Mesothelial cell of epicardium (in vitro differentiated cells): ENCODE measurements at places on chromosomes 6 and 20. TPM values are rescaled to one million over a fixed set of nuclear protein-coding genes. Genes with fewer than 3 reads are reported as not detected.

DNA sequence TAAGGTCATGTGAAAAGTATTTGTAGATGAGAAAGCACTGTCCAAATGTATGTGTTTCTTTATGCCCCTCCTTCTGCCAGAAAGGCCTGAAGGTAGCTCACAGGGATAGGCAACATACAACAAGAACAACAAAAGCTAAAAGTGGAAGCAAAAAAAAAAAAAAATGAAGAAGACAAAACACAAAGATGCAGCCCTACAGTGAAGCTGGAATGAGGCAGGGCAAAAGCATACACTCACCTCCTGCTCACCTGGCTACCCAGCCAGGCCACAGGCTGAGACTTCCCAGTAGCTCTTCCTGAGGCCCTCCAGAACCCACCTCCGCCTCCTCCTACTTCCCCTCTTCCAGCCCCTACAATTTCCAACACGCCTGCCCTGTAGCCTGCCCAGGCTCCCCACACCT lies 2.4 kb downstream of the UNC5CL start:
- no peaks in the 10 kb centered on the region for H3K36me3 ChIP-seq
- H3K27me3 ChIP-seq, result peaks cover 1% of the 10 kb centered on the region
- H3K27ac ChIP-seq, result no peak overlapping the region
- H3K4me1 ChIP-seq, result peaks cover 6% of the 10 kb centered on the region
- DNase-seq, result no peak
- no peak overlapping the region for H3K4me3 ChIP-seq

GRCh38 chr20:31706607-31707257 lies 15.9 kb downstream of the BCL2L1 start:
- peaks cover 24% of the 10 kb centered on the region for H3K36me3 ChIP-seq
- no peak for DNase-seq
- H3K27ac ChIP-seq, result peak overlapping the region; percentile 81
- no peaks in the 10 kb centered on the region for H3K27me3 ChIP-seq

- H3K4me3 ChIP-seq, result no peak overlapping the region
- no peak for DNase-seq
- H3K36me3 ChIP-seq, result no peaks in the 10 kb centered on the region
- peaks cover 15% of the 10 kb centered on the region for H3K4me1 ChIP-seq
These were observed 64.4 kb downstream of the CD40 start for GRCh38 chr20:46182276-46183200.

- DNase-seq, result no peak
- no peaks in the 10 kb centered on the region for H3K36me3 ChIP-seq
- H3K27me3 ChIP-seq, result no peaks in the 10 kb centered on the region
- H3K27ac ChIP-seq, result no peak overlapping the region
These were observed 149.9 kb upstream of the PTPN1 start for GRCh38 chr20:50360218-50360672.

- no peaks in the 10 kb centered on the region for H3K27me3 ChIP-seq
- no peak overlapping the region for H3K4me3 ChIP-seq
- peaks cover 29% of the 10 kb centered on the region for H3K36me3 ChIP-seq
- no peak for DNase-seq
- peaks cover 7% of the 10 kb centered on the region for H3K4me1 ChIP-seq
- H3K27ac ChIP-seq, result no peak overlapping the region
These were observed 68.6 kb downstream of the PHF20 start for GRCh38 chr20:35840421-35840820.

DNA sequence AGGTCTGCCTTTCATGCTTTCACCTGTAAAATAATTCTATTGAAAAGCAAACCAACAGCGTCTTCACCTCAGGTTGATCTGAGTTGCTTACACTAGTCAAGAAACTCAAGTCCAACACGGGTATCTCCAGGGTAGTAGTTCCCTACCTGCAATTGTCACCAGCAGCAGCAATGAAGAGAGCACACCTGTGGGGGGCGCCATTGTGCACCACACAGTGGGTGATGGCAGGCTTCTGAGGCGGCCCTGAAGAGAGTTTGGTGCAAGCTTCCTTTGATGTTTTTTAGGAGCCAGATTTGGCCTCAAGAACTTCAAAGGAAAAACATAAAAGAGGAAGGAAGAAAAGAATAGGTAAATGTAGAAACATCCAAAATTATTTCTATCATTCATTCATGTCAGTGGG lies 45.1 kb downstream of the KIAA0319 start:
- no peak overlapping the region for H3K27ac ChIP-seq
- H3K36me3 ChIP-seq, result no peaks in the 10 kb centered on the region
- H3K4me1 ChIP-seq, result no peaks in the 10 kb centered on the region
- DNase-seq, result no peak
- peaks cover 5% of the 10 kb centered on the region for H3K27me3 ChIP-seq
- H3K4me3 ChIP-seq, result no peak overlapping the region

DNA sequence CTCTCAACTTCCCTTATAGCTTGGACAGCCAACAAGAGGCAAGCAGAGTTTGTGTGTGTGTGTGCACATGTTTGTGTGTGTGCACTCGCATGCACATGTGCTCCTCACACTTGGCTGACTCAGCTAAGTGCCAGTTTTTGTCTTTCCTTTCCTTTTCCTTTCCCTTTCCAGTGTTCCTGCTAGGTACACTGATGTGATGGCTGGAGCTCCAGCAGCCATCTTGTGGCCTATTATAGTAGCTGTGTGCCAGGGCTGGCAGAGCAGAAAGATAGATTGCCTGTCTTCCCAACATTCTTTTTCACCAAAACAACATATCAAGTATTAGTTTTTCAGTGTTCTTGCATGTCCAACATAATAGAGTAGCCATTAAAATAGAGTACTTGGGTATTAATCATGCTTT lies 79.5 kb downstream of the AK9 start:
- H3K4me3 ChIP-seq, result no peak overlapping the region
- H3K27ac ChIP-seq, result no peak overlapping the region
- peaks cover 6% of the 10 kb centered on the region for H3K4me1 ChIP-seq

DNA sequence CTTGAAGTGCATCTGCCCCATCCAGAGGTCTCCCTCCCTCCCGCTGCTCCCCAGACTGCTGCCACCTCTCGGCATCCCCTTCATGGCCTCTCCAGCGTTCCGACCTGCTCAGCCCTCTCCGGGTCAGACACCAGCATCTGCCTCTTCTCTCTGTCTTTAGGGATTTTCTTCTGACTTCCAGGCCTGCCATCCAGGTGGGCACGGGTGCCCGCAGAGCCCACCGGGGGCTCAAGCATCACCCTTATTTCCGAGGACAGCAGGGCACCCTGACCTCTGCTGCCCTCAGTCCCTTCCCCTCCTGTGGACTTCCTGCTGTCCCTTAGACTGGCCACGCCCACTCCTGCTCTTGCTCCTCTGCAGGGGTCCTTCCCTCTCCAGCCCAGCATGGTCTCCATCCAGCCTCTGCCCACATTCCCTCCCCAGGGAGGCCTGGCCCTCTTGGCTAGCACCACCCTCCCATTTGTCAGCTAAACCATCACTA lies 3.3 kb downstream of the NPEPL1 start:
- no peaks in the 10 kb centered on the region for H3K27me3 ChIP-seq
- no peak for DNase-seq
- H3K4me1 ChIP-seq, result peaks cover 20% of the 10 kb centered on the region
- peaks cover 14% of the 10 kb centered on the region for H3K36me3 ChIP-seq
- no peak overlapping the region for H3K4me3 ChIP-seq
- no peak overlapping the region for H3K27ac ChIP-seq

DNA sequence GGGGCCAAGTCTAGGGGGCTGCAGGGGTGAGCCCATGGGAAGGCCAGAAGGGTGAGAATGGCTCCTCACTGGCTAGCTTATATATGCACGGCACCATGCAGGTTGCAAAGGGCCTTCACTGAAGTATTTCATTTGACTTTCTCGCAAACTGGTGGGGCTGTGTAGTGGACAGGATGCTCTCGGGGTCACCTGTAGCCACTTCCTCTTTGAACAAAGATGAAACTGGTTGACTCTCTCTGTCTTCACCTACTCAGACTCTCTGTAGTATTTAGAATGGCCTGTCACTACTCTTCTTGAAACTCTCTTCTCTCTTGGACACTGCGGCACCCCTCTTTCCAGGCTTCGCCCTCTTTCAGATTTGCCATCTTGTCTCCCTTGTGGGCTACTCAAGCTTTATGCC lies 560.5 kb downstream of the PKHD1 start:
- no peaks in the 10 kb centered on the region for H3K4me1 ChIP-seq
- H3K4me3 ChIP-seq, result no peak overlapping the region
- no peak overlapping the region for H3K27ac ChIP-seq
- DNase-seq, result no peak
- H3K27me3 ChIP-seq, result peaks cover 8% of the 10 kb centered on the region

DNA sequence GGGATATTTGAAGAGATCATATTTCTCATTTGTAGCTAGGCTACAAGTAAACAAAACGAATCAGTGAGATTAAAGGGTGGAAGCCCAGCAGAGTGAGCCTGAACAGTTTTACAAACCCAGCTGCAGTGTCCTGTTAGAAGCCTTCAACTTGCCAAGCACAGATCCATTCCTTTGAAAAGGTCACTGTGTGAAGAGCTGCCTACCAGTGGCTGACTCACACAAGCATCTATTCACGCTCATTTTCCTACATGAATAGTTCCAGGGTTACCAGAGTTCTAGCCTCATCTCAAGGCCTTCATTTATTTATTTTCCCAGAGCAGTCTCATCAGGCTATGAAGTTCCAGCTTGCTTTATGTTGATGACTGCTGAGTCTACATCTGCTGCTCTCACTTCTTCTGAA lies 25.7 kb upstream of the MLIP start:
- no peaks in the 10 kb centered on the region for H3K27me3 ChIP-seq
- DNase-seq, result no peak
- H3K36me3 ChIP-seq, result no peaks in the 10 kb centered on the region
- H3K27ac ChIP-seq, result no peak overlapping the region

DNA sequence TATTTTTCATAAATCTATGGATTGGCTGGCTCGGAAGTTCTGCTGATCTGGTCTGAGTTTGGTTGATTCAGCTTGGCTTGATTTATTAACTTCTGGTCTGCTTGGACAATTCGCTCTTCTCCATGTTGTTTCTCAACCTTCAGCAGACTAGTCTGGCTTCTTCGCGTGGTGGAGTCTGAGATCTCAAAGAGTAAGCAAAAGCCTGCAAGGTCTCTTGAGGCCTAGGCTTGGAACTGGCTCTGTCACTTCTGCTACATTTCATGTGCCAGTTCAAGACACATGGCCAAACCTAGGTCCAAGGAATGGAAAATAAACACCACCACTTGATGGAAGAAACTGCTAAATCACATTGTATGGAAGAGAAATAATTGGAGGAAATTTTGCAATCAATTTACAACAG lies 115.1 kb upstream of the JAG1 start:
- peaks cover 2% of the 10 kb centered on the region for H3K4me1 ChIP-seq
- H3K27ac ChIP-seq, result no peak overlapping the region
- peaks cover 72% of the 10 kb centered on the region for H3K27me3 ChIP-seq
- no peak for DNase-seq
- H3K36me3 ChIP-seq, result peaks cover 2% of the 10 kb centered on the region
- no peak overlapping the region for H3K4me3 ChIP-seq

DNA sequence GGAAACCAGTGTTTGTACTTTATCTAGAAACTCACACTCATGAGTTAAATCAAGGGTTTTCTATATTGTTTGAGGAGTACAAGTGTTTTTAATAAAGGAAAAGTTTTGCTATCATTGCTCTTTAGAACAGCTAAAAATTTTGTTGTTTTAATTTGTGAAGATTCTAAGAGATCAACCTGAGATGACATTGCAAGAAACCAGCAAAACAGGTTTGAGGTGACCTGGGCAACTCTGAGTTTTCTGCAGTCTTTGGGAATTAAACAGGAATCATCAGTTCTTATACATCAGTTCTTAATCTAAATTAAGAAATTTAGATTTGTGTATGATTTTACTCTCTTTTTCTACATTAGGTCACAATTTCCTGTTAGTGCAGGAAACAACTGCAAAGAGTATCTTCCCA lies 114.5 kb downstream of the JAG1 start:
- DNase-seq, result no peak
- H3K27ac ChIP-seq, result peak overlapping the region; percentile 89
- peaks cover 40% of the 10 kb centered on the region for H3K4me1 ChIP-seq
- peaks cover 21% of the 10 kb centered on the region for H3K36me3 ChIP-seq

DNA sequence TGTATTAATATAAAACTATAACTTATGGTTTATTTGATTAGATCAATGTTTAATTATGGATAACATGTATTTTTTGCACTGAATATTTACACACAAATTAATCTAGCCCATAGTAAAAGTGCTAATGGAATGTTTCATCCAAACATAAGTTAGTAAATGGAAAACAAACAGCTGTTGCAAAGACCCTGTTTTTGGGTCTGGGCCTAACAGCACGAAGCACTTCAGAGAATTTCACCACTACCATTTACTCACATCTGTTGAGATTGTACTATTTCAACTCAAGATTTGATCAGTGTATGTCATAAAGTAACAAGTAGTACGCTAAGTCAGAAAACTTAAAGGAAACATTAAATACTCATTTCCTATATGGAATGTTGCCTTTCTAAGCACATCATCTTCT lies 359.6 kb downstream of the LAMA2 start:
- no peak for DNase-seq
- no peak overlapping the region for H3K4me3 ChIP-seq
- H3K4me1 ChIP-seq, result peaks cover 38% of the 10 kb centered on the region
- H3K27ac ChIP-seq, result no peak overlapping the region

GRCh38 chr6:155448668-155449449 lies 6.8 kb downstream of the NOX3 start:
- no peak overlapping the region for H3K27ac ChIP-seq
- H3K4me1 ChIP-seq, result peaks cover 12% of the 10 kb centered on the region
- H3K36me3 ChIP-seq, result no peaks in the 10 kb centered on the region
- no peak for DNase-seq
- no peak overlapping the region for H3K4me3 ChIP-seq

GRCh38 chr6:23783901-23784300 lies 342.1 kb upstream of the NRSN1 start:
- peak overlapping the region; percentile 54 for H3K27ac ChIP-seq
- no peaks in the 10 kb centered on the region for H3K27me3 ChIP-seq
- H3K4me3 ChIP-seq, result no peak overlapping the region

GRCh38 chr6:170404697-170405096 lies 98.1 kb downstream of the FAM120B start:
- no peak overlapping the region for H3K4me3 ChIP-seq
- H3K27ac ChIP-seq, result no peak overlapping the region
- no peak for DNase-seq
- H3K36me3 ChIP-seq, result peaks cover 40% of the 10 kb centered on the region
- no peaks in the 10 kb centered on the region for H3K27me3 ChIP-seq

DNA sequence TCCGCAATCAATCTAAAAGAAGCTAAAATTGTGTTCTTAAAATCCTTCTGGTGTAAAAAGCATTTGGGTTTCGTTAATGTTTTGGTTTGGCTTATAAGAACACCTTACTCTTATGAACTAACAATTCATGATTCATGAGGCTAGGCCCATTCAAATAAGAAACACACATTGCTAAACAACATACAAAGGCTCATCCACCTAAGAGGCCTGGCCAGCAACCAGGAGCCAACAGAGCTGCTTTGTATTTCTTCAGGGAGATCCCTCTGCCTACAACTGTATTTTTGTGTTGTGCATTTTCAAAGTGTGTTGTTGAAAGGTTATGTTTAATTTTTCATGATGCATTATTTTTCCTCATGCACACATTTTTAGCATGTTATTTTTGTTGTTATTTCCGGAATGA lies 98.6 kb downstream of the PTPRK start:
- H3K4me3 ChIP-seq, result no peak overlapping the region
- H3K27me3 ChIP-seq, result no peaks in the 10 kb centered on the region
- peaks cover 13% of the 10 kb centered on the region for H3K4me1 ChIP-seq
- peaks cover 18% of the 10 kb centered on the region for H3K36me3 ChIP-seq
- DNase-seq, result no peak
- H3K27ac ChIP-seq, result no peak overlapping the region

GRCh38 chr20:49267327-49267726 lies 10.5 kb downstream of the ZNFX1 start:
- H3K36me3 ChIP-seq, result peaks cover 54% of the 10 kb centered on the region
- H3K4me1 ChIP-seq, result peaks cover 2% of the 10 kb centered on the region
- H3K4me3 ChIP-seq, result no peak overlapping the region
- no peak overlapping the region for H3K27ac ChIP-seq
- no peaks in the 10 kb centered on the region for H3K27me3 ChIP-seq

The DSP gene
- 163 to 172 TPM (median 171 TPM) in 3 replicates for total RNA-seq

The COL11A2 gene
- total RNA-seq, result 12.6 to 14.4 TPM (median 14.2 TPM) in 3 replicates

The KCNK17 gene
- total RNA-seq, result not detected in 3 replicates

The RCAN2 gene
- total RNA-seq, result 3.6 to 4.0 TPM (median 3.9 TPM) in 3 replicates

The PBOV1 gene
- total RNA-seq, result not detected in 3 replicates

The FOXF2 gene
- total RNA-seq, result 0.13 to 0.27 TPM in 2 of 3 replicates, not detected in the other
